ENCODE measurements at places on chromosomes 6 and 20.

DNA sequence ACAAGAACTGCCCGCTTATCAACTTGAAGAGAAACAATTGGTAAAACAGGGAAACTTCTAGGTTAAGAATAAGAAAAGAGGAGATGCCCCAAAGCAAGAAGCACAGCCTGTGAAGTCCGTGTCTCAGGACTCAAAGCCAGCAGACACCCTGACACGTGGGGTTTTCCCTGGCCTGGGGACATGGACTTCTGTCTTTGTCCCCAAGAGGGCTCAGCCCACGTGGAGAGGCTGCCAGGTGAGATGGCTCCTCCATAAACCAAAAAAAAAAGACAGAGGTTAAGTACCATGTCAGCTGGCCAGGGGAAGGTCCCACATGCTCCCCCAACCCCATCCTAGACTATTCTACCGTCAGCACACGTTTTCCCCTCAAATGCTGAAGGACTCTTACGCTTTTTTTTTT is 9.9 kb downstream of the SERPINB6 start:
- no peak for DNase-seq

DNA sequence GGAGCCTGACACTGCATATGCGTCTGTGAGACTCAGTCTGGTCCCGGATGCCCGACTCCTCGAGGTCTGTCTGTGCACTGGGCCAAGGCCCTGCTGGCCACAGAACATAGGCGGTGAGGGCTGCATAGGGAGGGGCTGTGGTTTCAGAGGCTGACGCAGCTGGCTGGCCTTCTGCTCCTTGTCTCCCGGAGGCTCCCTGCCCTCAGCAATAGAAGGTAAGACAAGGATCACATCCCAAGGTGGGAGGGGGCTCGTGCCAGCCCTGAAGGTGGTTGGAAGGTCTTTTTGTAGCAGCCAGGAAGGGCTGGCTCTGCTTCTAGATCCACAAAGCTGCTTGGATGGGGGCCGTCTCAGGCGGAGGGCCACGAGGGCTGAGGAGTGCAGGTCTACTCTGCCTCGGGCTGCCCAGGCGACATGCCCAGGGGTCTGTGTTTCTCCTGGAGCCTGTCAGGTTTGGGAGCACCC is 239.8 kb upstream of the SULF2 start:
- no peak for DNase-seq

DNA sequence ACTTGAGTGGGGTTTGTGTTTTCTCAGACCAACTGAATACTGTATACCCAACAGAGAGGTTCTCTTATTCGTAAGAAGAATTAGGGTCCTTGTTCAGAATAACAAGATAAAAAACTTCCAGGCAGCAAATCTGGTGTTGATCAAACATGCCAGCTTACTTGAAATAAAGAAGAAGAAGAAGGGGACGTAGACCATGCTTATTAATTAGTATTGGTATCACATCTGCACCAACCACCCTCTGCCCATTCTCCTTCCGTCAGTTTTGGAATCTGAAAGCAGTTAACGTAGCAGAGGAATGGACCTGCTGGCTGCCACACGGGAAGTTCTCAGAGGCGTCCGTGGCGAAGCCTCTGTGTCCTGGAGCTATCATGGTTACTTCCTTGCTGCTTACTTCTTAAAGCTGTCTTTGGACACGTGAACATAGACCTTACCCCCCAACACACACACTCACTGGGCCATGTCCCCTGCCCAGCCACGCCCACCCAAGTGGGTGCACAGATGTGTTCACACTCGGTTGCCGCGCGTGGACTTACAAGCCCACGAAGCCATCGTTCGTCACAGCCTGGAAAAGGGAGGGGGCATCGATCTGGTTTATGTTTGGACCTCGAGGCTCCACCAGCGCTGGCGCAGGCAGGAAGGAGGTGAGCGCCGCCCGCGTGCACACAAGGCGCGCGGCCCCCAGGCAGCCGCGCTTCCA is 4.1 kb upstream of the DLL1 start:
- DNase-seq = no peak

DNA sequence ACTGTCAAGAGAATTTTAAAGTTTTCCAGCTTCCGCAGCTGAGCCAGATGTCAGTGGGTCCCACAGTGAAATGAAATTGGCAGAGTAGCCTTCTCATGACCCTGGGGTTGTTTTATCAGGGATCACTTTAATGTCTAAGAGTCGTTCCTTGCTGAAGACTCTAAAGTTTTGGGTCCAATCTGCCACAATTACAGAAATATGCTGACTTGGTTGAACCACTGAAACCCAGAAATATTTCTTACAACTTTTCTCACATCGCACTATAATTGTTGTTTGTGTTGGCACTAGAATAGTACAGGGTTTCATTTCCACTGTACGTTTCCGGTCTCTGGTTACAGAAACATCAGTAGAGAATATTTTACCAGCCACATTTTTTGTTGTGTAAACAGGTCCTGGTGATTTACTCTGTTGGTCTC is 109.0 kb downstream of the HMGCLL1 start:
- no peak for DNase-seq
